ENCODE measurements at places on chromosomes 12 and 14. TPM values are rescaled to one million over a fixed set of nuclear protein-coding genes. Genes with fewer than 3 reads are reported as not detected.

DNA sequence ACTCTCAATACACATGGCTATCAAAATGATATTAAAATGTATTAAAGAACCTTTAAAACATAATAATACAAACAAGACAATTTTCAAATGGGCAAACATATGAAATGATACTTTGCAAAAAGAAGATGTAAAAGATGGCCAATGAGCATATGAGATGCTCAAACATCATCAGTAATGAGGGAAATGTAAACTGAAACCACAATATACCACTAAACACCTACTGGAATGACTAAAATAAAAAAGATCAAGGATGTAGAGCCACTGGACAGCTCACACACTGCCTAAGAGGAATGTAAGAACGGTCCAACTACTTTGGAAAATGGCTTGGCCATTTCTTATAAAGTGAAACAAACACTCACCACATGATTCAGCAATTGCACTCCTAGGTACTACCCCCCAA is 97.2 kb upstream of the BBS10 start:
- DNase-seq = no peak

GRCh38 chr14:85617791-85618190 is 87.8 kb downstream of the FLRT2 start:
- DNase-seq = no peak

DNA sequence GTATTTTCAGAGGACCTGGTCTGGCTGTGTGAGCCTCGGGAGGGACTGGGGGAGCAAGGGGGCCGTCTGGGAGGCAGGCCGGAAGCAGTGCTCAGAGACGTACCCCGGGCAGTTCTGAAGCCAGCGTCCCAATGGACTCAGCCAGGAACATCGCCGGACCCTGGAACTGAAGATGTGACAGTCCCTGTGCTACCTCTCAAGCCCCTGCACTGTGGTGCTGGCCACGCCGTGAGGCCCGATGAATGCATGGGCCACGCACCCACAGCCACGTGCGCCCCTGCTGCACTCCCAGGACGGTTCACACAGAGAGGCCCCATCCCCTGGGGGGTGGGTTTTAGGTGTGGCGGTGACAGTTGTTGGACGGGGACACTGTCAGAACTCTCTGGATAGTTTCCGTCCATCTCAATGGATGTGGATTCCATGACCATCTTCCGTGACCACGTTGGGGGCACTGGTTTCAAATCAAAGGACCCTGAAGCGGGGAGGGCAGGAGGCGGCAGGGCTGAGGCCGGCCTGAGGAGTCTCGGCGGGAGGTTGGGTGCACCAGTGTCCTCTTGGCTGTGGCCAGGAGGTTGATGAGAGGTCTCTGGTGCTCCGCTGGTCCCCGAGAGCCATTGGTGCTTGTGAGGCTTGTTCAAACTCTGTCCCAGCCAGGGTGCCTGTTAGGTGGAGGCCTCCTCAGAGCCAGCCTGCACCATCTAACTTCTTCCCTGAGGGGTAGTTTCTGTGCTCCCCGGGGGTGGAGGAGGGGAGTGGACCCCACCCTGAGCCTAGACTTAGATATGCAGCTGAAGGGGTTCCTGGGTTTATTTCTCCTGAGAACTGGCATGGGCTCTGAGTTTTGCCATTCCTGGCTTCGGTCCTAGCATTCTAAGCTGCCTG is 36.3 kb upstream of the TSPAN9 start:
- no peak for DNase-seq

DNA sequence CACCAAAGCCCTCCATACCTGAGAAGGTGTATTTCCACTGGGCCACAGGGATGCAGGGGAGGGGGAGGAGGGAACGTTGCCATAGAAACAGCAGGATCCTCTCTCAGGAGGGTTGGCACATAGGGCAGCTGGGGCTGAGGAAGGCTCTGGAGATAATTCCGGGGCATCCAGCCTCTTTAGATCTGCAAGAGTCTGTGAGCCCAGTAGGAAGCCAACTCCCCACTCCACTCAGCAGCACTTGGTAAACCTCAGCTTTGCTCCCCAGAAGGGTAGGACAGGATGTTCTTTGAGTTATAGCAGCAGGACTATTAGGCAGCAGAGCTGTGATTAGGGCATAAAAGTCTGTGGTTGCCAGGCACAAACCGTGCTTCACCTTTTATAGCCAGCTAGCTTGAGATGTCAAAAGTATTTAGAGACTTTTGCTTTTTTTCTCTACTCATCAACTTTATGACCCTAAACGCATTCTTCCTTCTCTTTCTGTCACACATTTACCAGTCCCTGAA is 7.8 kb upstream of the PLEKHG3 start:
- no peak for DNase-seq

DNA sequence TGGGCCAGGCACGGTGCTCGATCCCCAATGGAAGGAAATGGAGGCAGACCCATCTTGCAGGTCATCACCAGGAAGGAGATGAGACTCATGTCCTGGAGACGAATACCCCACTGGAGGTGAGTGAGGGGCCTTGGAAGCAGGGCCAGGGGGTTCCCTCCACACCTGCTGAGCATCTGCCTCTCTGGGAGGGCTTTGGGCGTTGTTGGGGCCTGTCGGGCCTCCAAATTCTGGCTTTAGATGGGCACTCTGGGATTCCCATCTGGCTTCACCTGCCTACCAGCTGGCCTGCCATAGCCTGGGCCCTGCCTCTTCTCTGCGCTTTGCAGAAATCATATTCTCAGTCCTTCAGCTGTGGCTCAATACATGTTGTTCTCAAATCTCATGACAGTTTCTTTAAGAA is 13.9 kb downstream of the RTL1 start:
- DNase-seq = no peak

- DNase-seq = no peak
Observed at GRCh38 chr14:61761557-61761956, 663 bp upstream of the SNAPC1 start.

DNA sequence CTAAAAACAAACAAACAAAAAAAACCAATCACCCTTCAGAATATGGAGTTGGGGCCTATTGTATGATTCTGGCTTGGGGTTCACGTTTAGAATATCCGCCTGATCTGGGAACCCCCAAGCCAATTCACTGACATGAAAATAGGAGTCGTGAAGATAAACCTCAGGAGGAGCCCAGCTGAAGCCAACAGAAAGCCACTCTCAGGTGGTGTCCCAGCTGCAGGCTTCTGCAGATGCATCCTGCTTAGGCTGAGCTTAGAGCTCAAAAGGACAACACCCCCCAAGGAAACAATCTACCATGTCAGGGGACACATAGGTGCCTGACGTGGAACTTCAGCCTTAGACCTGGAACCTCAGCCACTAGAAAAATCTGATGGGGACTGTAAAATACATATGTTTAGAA is 51.9 kb downstream of the SYNE3 start:
- no peak for DNase-seq

DNA sequence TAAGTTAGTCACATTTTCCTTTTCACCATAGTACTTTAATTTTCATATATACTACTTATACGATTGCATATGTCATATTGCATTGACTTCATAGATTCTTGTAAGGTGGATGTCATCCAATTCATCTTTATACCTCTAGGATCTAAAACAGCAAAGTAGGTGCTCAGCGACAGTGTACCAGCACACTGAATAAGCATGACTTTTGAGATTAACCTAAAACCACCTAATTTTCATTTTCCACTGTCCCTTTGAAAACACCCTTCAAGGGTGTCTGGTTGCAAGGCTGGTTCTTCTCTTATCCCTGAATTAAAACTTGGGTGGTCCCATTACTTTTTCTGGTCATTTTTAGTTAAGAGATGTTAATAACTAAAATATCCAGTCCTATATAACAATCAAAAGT is 4.4 kb downstream of the GPR19 start:
- no peak for DNase-seq

DNA sequence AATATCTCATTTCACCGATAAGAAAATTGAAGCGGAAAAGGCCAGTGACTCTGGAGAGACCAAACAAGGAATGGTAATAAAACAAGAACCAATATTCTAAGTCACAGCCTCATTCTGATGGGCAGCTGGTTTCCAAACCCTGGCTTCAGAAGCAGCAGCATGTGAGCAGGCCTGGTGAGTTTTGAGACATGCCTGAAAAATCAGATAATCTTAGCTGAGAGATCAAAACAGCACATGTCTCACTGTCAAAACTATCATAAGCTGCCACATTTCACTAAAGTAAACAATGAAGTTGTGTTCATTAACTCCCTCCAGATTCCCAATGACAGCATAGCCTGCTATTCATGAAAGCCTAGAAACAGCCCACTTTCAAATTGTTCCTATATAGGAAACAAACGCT is 36.5 kb downstream of the CIT start:
- DNase-seq = no peak

GRCh38 chr12:116045150-116045549 is 232.3 kb downstream of the MED13L start:
- DNase-seq = no peak

DNA sequence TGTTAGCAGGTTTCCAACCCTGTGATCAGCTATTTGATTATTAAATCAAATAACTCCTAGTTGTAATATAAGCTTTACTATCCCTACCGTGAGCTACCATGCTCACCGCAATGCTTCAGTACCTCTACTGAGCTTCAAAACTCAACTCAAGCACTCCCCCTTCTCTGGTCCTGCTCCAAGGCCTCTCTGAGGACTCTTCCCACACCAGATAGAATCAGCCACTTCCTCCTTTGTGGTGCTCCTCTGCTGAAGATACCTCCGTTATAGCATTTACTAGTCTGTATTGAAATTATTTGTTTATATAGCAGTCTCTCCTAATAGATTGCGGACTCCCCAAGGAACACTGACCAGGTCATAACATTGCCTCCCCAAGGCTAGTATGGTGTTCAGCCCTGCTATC is 17.5 kb downstream of the AREL1 start:
- DNase-seq = no peak

DNA sequence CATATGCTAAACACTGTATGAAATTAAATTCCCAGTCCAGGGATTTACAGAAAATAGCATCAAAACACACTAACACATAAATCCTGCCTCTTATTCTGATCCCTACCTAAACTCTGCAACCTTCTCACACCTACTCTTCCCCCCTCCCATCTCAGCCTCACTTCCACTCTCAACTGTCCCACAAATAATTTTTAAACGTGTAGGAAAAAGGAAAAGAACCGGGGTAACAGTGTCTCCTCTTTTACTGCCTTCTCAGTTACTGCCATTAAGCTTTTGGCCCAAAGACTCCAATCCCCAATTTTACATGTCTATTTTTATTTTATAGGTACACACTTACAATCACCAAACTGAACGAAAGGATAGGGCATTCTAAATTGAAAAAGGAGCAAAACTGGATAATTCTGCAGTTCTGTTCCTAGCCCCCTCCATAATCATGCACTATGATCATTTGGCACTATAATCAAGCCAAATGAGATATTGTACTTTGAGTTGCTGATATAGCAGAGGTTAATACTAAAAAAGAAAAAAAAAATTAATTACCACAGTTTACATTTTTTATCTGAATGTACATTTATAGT is 2.9 kb downstream of the DUSP16 start:
- no peak for DNase-seq

GRCh38 chr12:45674181-45674977 is 55.1 kb upstream of the ARID2 start:
- no peak for DNase-seq

DNA sequence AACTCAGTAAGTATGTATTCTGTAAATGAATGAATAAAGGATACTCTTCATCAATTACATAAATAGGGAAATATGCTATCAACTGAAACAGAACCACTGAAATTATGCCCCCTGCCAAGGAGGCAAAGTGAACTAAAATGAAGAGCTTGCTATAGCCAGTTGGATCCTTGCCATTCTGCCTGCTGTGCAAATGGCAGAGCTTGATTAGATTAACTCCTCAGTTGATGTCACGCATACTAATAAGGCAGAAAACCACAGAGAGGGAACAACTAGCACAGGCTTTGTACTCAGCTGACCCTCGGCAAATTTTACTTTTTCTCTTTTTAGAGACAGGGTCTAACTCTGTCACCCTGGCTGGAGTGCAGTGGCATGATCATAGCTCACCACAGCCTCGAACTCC is 36.7 kb upstream of the FERMT2 start:
- no peak for DNase-seq

- no peak for DNase-seq
Observed at GRCh38 chr12:110687396-110688169, 1.3 kb downstream of the HVCN1 start.

DNA sequence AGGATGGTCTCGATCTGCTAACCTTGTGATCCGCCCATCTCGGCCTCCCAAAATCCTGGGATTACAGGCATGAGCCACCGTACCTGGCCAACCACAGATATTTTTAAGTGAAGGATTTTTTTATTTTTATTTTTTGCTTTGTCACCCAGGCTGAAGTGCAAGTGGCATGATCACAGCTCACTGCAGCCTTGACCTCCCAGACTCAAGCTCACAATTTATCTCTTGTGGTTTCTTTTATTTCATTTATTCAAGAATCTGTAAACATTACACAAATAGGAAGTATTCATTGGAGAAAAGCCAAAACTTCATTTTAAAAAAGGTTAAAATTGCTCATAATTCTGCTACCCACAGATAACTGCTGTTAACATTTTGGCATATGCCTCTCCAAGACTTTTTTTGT is 13.3 kb downstream of the MOAP1 start:
- no peak for DNase-seq

DNA sequence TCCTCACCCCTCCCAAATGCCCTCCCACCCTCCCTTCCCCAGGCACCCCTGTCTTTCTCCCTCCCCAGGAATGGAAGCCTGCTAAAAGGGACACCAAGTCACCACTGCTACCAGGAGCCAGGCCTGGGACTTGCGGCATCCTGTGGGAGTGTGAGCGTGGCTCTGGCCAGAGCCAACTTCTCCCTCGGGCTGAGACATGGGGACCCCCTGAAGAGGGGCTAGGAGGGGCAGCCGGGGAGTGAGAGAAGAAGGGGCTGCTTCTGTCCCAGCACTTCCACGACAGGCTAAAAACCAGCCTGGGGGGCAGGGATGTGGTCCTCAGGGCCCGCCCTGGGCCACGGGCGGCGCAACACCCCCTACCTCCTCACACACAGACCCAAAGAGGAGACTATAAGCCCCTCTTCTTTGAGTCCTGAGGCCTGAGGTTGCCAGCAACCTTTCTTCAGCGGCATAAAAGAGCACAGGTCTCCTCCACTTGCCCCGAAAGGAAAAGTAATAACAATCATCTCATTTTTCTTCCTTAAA is 278.9 kb downstream of the DPF3 start:
- no peak for DNase-seq

Gene FAIM2
- 6.2 TPM for total RNA-seq

Gene VRTN
- not detected for total RNA-seq

Gene KCNH3
- 1.1 TPM for total RNA-seq

Gene RSRC2
- total RNA-seq = 72.5 TPM

Gene POTEM
- not detected for total RNA-seq

Gene RDH5
- 5.8 TPM for total RNA-seq

Gene PROX2
- 0.13 TPM for total RNA-seq

Gene KCNC2
- not detected for total RNA-seq

Gene SLCO1B1
- total RNA-seq = not detected

Gene MYF6
- not detected for total RNA-seq

Gene GPR33
- total RNA-seq = not detected

Gene PTGER2
- 3.4 TPM for total RNA-seq

Gene KRT80
- total RNA-seq = 4.6 TPM

Gene WNT1
- total RNA-seq = not detected

Gene NPFF
- not detected for total RNA-seq

Gene LBHD2
- not detected for total RNA-seq

Measured in ureter (tissue), 1 donor.